ENCODE measurements at places on chromosomes 5 and 9.

DNA sequence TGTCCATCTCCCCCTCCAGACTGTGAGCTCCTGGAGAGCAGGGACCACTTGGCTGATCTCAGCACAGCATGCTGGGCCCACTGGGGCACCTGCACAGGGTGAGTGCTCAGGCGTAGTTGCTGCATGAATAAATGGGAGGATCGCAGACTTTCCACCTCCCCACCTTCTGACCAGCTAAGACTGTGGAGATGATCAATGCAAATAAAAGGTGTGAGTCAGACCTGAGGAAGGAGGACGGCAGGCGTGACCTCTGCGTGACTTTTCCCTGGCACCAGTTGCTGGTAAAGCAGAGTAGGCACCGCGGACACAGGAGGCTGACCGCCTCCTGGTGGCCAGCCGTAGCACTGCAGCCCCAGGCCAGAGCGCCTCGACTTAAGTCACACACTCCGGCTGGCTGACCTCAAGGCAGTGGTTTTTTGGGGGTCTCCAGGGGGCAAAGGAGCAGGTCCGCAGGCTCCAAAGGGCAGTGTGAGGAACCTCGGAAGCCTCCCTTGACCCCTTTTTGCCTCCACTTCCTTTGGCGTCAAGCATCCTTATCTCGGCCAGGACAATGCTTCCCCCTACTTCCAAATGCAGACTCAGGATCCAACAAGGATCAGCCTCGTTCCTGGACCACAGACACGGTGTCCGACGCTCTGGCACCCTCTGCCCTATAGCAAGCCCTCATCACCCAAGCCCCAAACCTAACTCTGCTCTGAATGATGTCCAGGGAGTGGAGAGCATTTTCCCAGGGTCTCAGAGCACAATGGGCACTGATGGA lies 12.7 kb upstream of the TDRD7 start:
- DNase-seq = peak; percentile 51

GRCh38 chr9:125580701-125581286 lies 126.2 kb downstream of the MAPKAP1 start:
- no peak for DNase-seq

DNA sequence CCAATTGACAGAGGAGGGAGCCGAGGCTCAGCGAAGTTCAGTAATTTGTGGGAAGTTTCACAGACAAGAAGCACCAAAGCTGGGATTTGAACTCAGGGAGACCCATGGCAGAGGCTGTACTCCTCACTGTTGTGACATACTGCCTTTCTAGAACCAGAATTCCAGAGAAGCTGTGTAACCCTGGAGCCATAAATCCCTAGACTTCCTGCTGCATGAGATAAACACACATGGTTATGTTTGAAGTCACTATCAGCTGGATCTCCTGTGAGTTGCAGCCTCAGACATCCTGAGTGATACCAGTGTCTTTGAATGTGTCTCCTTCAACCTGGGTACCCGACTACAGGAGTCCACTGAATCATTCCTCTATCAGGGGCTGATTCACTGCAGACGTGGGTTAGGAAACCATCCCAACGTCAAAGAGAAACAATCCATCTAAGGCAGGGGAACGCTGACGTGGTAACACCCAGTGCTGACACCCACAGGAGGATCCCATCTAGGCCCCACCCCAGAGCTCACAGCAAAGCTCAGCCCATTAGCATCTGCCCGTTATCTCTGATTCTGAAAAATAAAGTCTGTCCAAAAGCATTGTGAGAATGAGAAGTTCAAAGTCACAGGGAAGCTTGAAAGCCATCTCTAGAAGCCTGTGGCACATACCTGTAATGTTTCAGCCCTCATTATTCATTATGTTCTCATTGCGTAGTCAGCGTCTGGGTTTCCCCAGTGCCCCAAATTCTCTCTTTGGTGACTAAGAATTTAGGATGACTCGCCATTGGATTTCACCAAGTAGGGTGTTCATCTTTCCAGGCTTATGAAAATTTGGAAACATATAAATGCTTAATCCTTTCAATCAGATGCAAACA lies 36.3 kb upstream of the BASP1 start:
- DNase-seq = no peak

GRCh38 chr5:16628376-16628775 lies 11.6 kb upstream of the RETREG1 start:
- no peak for DNase-seq

- no peak for DNase-seq
These were observed 432.6 kb downstream of the CDH18 start for GRCh38 chr5:19555436-19555835.

DNA sequence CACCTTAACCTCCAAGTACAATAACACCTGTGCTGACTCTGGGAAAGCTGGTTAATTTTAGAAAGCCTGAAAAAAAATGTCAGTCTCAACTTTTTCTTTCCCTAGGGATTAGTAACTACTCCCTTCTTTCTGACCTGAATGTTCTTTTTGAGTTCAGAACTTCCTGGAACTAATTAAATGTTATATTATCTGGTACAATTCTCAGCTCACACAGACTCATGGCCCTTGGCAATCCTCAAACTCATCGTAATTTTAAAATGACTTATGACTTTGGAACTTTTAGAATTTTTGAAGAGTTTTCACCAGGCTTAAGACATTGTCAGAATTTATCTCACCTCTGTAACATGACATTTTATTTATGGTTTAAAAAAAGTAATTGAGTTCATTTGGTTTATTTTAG lies 315.0 kb downstream of the FER start:
- no peak for DNase-seq

GRCh38 chr9:14445946-14446345 lies 132.0 kb upstream of the NFIB start:
- no peak for DNase-seq

GRCh38 chr5:133967124-133967523 lies 1.3 kb downstream of the C5orf15 start:
- DNase-seq = no peak

DNA sequence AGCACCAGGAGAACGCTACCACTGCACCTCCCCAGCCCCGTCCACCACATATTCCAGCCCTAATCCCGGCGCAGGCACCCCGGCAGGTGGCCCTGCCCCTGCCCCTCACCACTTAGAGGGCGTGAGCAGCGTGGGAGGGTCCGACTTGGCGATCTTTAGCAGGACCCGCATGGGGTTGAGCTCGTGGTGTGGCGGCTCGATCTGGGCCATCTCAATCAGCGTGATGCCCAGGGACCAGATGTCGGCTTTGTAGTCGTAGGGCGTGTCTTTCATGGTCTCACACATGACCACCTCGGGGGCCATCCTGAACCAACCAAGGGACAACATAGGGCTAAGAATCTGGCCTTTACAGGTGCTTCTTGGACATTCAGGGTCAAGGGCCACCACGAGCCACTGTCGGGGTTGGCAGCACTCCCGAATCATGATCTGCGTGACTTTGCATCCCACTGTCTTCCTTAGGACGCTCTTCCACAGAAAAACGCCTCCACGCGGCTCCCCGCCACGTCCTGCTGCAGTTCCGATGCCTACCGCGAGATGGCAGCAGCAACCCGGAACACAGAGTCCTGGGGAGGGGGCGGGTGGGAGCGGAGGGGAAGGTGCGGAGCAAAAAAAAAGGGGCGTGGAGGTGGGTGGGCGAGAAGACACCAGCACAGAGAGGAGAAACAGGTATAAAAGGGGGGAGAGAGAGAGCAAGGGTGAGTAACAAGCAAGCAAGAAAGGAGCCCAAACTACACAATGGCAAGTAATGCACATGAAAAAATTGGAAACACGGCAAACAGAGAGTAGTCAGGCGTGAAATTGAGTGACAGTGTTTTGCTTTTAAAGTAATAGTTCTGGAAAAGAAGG lies 81.3 kb downstream of the STK10 start:
- DNase-seq = peak; percentile 56

DNA sequence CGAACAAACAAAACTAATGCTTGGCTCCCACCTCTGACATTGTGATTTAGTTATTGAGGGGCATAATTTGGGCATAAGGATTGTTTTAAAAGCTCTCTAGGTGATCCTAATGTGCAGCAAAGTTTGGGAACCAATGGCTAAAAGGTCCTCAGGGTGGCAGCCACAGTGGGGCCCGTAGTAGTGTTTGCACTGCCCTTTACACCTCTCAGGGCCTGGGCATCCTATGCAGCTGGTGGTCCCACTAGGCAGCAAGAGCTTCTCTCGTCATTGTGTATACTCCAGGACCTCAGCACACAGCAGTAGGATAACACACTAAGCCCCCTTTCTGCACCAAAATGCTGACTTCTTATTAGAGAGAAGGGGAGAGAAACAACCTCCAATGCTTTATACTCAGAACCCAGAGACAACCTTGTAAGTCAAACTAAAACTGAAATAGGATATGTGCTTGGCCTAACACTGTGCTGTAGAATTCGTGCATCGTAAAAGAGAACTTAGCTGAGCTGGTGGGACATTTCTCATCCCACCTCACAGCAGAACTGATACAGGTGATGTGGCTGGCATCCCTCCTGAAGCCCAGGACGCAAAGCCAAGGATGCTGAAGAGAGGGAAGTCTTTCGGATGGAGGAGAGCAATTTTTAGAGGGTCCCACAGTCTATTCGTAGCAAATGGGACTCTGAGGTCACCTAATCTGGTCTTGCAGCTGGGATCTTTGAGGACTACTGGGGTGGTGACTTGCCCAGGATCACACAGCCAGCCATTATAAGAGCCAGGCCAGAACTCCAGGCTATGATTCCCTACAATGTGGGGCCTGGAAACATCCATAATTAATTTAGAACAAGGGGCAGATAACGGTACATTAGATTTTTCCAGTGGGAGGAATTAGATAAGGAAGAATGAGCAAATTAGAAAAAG lies 1.2 kb downstream of the GLRX start:
- DNase-seq = no peak

GRCh38 chr9:127574072-127574993 lies 37.7 kb upstream of the STXBP1 start:
- DNase-seq = no peak

DNA sequence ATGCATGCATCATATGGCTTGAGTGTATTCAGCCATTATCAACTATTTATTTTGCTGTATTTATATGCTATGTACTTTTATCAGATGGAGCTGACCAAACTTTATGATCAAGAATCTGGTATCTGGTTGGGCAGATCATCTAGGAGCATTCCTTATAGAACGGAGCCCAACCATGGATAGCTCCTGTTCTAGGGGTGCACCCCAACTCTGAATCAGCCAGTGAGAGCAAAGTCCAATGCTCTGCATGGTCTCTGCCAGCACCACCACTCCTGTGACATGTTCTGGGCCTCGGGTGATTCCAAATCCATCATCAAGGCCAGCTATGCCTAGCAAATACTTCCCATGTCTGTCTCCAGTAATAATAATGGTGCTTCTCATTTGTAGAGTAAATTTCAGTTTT lies 517.5 kb downstream of the AGTPBP1 start:
- DNase-seq = no peak

- DNase-seq = no peak
These were observed 35.5 kb upstream of the ISL1 start for GRCh38 chr5:51347704-51348103.

DNA sequence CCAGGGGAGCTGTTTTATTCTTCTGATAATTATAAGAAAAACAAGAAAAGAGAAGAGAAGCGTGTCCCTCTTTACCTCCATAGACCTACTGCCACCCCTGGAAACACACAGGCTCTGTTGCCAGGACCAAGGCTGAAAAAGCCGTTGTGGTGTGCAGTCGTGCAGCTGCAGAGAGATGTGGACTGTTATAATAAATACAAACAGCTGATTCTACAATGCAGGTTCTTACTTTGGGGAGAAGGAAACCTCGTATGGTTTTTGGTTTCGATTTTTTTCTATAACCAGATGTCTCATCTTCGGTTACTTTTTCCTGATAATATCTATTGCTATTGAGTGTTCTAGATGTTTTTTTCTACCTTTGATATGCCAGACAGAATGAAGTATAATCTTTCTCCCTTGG lies 28.1 kb downstream of the FYB1 start:
- no peak for DNase-seq

- DNase-seq = peak; percentile 25
These were observed 666 bp downstream of the PPARGC1B start for GRCh38 chr5:149730620-149731331.

- DNase-seq = no peak
These were observed 86.8 kb downstream of the MAPKAP1 start for GRCh38 chr9:125620216-125620615.

DNA sequence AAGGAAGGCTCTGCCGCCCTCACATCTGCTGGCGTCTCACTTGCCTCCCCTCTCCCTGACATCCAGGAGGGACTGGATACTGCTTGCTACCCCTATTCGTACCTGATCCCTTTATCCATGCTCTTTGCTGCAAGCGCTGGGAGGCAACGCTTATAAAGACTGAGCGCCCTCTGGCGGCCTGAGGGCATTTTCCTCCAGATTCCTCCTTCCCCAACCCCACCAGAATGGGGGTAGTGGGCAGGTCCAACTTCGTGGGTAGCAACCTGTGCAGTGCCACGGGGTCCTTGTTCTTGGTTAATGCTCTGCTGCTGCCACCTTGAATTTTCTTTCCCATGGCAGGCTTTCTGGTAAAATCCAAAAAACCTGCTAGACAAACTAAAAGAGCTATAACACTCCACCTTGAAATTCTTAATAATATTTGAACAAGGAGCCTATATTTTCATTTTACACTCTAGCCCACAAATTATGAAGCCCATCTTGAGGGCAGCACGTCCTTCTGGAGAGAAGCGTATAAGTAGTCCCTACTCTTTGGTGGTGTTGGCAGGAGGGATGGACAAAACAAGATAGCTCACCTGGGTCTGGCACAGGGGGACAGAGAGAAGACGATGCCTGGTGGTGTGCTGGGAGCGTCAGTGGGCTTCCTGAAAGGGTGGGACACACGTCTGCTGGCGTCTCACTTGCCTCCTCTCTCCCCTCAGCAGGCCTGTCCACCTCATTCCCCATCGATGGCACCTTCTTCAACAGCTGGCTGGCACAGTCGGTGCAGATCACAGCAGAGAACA lies 52.5 kb downstream of the JADE2 start:
- DNase-seq = peak; percentile 61

GRCh38 chr9:78115073-78115472 lies 83.5 kb upstream of the GNAQ start:
- DNase-seq = no peak

GRCh38 chr5:10633271-10634049 lies 69.6 kb downstream of the ANKRD33B start:
- DNase-seq = peak; percentile 13

DNA sequence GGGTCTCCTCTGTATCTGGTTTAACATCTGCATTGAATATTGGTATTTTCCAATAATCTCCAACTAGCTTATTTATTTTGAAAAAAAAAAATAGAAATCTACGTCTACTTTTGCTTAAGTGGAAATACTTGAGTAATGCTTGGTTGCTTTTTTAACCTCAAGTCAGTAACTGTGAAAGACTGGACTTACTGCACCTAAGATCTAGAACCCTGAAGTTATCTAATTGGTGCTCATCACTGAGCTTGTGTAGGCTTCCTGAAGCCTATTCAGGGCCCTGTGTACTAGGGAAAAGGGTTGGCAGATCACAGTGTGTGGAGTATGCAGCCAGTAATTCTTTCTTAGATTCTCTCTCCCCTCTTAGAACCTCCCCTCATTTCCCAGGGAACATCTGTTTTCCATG lies 16.2 kb downstream of the SLC1A1 start:
- no peak for DNase-seq
